GM03348 (cell line): ENCODE measurements at places on chromosomes 1 and 21.

DNA sequence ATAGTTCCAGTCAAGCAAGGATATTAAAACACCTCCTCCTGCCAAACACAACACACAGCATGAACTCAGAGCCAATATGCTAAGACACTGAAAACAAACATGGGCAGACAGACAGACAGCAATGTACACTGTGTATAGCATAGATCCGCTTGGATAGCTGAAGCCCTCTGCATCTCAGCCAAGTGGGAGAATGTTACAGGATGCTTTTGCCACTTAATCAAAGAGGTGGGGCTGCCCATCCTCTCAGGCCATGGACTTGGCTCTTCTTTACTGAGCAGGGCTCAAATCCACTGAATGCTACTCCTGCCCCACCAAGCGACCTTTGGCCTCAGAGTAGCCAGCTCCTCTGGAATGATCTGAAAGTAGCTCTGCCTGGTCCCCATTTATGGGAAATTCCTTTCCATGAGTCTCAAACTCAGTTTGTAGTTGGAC is 64.7 kb upstream of the NGF start:
- no peak for DNase-seq

DNA sequence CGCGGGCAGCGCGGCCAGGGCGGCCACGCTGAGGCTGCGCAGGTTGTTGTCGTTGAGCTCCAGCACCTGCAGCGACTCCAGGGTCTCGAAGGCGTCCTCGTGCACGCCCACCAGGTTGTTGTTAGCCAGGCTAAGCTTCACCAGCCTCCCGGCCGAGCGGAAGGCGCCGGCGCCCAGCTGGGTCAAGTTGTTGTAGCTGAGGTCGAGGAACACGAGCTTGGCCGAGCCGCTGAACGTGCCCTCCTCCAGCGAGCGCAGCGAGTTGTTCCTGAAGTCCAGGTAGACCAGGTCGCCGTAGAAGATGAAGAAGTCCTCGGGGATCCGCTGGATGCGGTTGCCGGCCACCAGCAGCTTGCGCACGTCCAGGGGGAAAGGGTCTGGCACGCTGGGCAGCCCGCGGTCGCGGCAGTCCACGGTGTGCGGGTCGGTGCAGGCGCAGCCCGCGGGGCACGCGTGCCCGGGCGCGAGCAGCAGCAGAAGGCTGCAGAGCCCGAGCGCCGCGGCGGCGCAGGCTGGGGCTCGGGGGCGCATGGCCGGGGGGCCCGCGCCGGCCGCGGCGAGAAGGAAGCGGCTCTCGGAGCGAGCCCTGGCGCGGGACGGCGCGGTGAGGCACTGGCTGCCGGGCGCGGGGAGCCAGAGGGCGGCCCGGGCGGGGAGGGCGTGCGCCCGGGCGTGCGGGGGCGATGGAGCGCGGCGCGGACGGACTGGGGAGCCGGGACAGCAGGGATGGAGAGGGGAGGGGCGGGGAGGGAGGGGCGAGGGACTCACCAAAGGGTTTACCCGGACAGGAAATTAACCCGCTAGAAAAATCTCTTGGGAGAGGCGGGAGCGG is 524 bp downstream of the LRRC38 start:
- DNase-seq: no peak

DNA sequence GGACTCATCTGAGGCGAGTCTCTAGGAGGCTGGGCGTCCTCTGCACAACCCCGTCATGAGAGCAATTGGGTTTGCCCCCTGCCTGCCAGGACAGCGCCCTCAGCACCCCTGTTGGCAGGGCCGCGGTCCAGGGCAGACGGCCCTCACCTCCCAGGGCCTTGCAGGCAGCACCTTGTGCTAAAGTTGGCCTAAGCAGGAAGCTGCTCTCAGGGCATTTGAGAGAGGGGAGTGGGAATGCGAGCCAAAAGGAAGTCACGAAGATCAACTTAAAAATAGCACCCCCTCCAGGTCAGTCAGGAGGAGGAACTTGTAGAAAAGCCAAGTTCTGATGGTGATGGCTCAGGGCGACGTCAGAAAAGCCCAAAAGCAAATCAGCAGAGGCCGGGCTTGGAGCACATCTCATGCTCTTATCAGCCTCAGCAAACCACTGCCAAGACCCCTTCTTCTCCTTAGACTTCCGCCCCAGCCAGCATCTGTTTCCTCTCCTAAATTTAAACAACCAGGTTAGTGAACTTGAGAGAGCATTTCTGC is 12.6 kb upstream of the ADORA3 start:
- DNase-seq: peak; percentile 26

DNA sequence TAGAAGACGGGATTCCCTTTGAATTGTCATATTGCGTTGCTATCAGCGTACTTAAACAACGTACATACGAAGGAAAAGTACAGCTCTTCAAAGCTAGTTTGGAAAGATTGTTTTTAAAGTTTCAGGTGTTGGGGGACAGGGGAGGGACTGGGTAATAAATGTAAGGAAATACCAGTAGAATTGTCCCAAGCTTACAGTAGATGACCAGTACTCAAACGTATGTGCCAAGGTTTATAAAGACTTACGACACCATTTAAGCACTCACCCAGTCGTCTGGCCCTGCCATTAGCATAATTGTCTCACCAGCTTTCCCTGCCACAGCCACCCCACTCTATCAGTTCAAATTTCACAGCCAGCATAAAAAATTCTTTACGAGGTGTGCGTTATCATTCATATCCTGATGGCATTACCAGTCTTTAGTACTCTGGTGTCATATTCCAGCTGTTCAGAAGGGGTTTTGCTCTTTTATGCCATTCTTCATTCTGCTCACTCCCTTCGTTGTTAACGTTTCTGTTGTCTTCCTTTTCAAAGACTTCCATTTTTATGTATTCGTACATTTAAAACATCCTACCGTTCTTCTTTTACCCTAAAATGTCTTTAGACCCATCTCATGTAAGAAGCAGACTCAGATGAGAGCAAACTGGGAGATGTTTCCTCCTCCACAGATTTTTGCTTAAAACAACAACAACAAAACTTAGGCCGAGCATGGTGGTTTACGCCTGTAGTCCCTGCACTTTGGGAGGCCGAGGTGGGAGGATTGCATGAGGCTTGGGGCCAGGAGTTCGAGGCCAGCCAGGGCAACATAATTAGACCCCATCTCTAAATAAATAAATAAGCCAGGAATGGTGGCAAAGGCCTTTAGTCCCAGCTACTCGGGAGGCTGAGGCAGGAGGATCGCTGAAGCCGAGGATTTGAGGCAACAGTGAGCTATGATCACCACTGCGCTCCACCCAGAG is 1.0 kb upstream of the HP1BP3 start:
- peak; percentile 54 for DNase-seq

DNA sequence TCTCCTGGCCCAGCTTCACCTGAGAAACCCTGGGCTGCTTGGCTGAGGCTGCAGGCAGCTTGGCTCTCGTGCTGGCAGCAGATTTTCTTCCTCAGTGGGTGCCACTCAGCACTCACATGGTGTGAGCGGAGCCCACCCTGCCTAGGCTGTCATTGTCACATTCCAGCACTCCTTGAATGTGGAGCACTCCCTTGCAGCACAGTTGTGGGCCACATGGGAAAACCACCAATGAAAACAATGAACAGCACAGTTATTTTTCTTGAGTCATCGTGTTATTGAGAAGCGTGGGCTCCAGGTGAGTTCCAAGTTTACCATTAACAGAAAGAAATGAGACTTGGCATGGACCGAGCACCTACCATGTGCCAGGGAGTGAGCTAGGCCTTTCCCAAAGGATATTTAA is 27.2 kb upstream of the TRIM67 start:
- no peak for DNase-seq

DNA sequence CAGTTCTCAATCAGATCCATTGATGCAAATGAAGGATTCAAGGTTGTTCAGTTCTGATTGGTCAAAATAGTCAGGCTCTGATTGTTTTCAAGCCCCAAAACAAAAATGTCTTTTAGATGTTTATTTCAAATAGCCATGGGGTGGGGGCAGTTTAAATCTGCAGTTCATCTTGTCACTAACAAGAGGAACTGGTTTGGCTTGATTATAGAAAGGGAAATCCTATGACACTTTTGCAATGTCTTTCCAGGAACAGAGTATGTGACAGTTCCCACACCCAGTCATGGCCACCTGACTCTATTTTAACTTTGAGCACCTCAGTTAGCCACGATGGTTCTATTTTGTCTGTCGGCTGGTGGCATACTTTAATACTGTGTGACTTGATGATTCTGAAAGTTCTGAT is 1544.1 kb downstream of the PLA2G4A start:
- no peak for DNase-seq
